ENCODE measurements at places on chromosomes 2 and 18. TPM values are rescaled to one million over a fixed set of nuclear protein-coding genes. Genes with fewer than 3 reads are reported as not detected.

The CDH19 gene
- not detected for total RNA-seq

The GKN1 gene
- total RNA-seq, result not detected

The IL36G gene
- not detected for total RNA-seq

GRCh38 chr2:104434318-104434792 is 419.6 kb upstream of the POU3F3 start:
- H3K4me3 ChIP-seq, result peak overlapping the region; percentile 77
- H3K27me3 ChIP-seq, result peaks cover 14% of the 10 kb centered on the region
- H3K27ac ChIP-seq, result no peak overlapping the region
- DNase-seq, result no peak

DNA sequence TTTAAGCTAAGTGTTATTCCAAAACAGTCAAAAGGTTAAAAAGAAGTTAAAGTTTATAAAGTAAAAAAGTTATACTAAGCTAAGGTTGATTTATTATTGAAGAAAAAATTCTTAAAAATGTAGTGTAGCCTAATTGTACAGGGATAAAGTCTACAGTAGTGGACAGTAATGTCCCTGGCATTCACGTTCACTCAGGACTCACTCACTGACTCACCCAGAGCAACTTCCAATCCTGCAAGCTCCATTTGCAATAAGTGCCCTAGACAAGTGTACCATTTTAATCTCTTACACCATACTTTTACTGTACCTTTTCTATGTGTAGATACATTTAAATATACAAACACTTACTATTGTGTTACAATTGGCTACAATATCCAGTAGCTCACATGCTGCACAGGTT is 86.1 kb downstream of the CACNB4 start:
- H3K27me3 ChIP-seq, result peaks cover 10% of the 10 kb centered on the region
- H3K27ac ChIP-seq, result no peak overlapping the region
- H3K4me1 ChIP-seq, result no peaks in the 10 kb centered on the region

DNA sequence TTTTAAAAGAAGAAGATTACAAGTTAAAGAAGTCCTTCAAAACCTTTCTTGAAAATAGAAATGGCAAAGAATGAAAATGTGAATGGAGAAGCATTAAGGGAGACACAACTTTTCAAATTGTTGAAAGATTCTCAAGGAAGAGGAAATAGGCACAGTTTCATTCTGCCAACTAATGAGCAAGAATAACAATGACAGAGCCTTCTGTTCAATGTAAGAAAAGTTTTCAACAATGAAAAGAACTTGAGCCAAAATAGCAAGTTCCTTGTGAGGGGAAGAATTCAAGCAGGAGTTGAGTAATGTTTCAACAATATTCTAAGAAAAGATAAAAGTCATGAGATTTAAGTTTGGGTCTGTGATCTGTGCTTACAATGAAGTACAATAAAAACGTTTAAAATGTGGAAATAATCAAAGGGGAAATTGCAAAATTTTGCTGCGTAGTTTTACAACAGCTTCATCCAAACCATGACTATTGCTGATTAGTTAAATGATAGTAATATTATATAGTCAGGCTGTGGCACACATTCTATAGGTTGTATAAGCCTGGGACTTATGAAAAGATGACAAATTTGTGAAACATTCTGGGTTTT is 122.6 kb downstream of the METTL4 start:
- DNase-seq, result no peak
- no peaks in the 10 kb centered on the region for H3K36me3 ChIP-seq
- no peak overlapping the region for H3K4me3 ChIP-seq
- no peaks in the 10 kb centered on the region for H3K4me1 ChIP-seq
- H3K27ac ChIP-seq, result no peak overlapping the region

- no peak overlapping the region for H3K27ac ChIP-seq
- H3K4me3 ChIP-seq, result no peak overlapping the region
- no peak for DNase-seq
- no peaks in the 10 kb centered on the region for H3K27me3 ChIP-seq
Observed at GRCh38 chr2:111052621-111053020, 68.1 kb upstream of the BCL2L11 start.

DNA sequence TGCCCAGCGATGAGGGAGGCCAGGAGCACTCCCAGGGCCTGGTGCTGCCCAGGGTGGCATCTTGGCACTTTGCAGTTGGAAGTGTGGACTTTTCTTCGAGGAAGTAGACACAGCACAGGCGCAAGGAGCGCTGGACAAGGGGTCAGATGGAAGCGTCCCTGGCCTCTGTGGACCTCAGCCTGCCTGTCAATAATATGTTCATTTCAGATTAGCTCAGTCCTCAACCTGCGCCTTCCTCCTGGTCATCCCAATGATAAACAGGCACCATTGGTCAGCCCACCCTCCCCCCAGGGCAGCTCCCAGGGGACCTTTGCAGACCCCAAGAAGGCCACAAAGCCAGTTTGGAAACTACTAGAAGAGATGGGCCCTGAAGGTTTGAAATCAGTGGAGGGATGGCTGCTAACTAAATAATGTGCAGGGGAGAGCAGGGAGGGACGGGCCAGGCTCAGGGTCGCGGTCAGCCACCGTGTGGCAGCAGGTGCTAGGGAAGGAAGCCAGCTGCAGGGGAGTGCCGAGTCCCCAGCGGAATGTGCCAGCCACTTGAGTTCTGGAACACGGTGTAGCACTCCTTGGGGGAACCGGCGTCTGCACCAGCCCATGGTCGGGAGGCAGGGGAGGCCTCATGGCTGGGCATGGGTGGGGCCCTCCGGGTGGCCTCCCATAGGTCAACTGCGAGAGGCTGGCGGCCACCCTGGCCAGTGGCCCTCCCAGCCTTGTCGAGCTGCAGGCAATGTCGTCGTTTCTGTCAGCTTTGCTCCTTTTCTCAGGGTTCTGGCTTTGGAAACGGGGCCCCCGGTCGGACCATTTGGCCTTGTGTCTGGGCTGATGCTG is 59.9 kb downstream of the ADI1 start:
- peaks cover 13% of the 10 kb centered on the region for H3K4me1 ChIP-seq
- H3K27ac ChIP-seq, result no peak overlapping the region
- peaks cover 56% of the 10 kb centered on the region for H3K36me3 ChIP-seq
- no peak for DNase-seq
- no peaks in the 10 kb centered on the region for H3K27me3 ChIP-seq

GRCh38 chr2:73822276-73822675 is 6.5 kb upstream of the STAMBP start:
- H3K4me1 ChIP-seq, result peaks cover 24% of the 10 kb centered on the region
- H3K36me3 ChIP-seq, result no peaks in the 10 kb centered on the region

- H3K4me1 ChIP-seq, result peaks cover 33% of the 10 kb centered on the region
- peak; percentile 20 for DNase-seq
- peaks cover 1% of the 10 kb centered on the region for H3K36me3 ChIP-seq
- H3K27ac ChIP-seq, result peak overlapping the region; percentile 77
- peaks cover 5% of the 10 kb centered on the region for H3K27me3 ChIP-seq
Observed at GRCh38 chr2:226799976-226800940, 638 bp upstream of the IRS1 start.

GRCh38 chr2:109330056-109330455 is 201.1 kb downstream of the SH3RF3 start:
- no peaks in the 10 kb centered on the region for H3K27me3 ChIP-seq
- H3K36me3 ChIP-seq, result no peaks in the 10 kb centered on the region
- H3K4me1 ChIP-seq, result peaks cover 31% of the 10 kb centered on the region

DNA sequence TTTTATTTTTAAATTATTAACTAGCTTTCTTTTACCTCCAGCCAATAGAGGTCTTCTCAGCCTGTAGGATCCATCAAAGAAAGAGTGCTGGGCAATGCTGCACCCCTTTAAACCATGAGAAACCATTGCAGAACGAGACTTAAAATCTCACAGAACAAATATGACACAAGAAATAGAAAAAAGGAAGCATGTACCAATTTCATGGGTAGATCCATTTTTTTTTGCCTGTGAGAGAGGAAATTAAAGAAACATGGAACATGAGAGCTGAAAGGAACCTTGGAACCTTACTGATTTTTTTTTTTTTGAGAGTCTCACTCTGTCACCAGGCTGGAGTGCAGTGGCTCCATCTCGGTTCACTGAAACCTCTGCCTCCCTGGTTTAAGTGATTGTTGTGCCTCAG is 14.0 kb downstream of the HRH4 start:
- H3K4me3 ChIP-seq, result no peak overlapping the region
- no peak for DNase-seq
- no peaks in the 10 kb centered on the region for H3K27me3 ChIP-seq
- no peaks in the 10 kb centered on the region for H3K4me1 ChIP-seq
- no peak overlapping the region for H3K27ac ChIP-seq

Measured in activated B cell treated with CpG ODN at 0.5 μM for 24 hours (primary cell).